ENCODE measurements at places on chromosomes 5 and 9.

DNA sequence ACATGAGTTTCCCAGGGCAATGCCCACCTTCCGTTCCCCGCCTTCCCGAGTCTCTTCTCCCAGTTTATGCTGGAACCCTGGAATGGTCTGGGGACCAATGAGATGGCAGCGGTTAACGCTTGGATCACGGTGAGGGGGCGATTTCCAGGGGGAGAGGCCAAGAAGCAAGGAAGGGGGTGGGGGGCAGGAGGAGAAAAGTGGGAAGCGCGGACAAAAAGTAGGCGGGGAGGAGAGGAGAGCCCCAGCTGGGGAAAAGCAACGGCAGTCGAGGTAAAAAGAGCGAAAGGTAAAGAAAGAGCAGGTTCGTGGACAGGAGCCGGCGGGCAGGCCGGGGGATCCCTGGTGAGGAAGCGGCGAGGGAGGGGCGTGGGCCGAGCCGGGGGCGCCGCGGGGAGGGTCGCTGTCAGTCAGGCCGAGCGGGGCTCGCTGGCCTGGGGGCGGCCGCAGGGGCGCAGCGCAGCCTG, 508 bp upstream of the SNCAIP start:
- DNase-seq = no peak

DNA sequence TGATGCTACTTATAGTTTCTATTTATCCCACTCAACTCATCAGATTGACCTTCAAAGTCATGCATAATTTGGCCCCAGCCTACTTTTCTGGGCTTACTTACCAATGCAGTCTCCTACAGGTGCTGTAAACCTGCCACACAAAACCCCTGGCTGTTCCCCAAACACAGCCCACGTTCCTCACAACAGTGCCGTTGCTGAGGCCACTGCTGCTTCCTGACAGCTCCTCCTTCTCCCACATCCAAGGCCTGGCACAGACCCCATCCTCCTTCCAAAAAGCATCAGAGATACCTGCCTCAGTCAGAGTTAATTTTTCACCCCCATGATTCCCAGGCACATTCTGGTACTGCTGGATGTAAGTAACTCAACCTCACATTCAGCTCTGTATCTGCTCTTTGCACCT, 68.1 kb upstream of the SIMC1 start:
- DNase-seq = no peak

- DNase-seq = no peak
Measured at GRCh38 chr5:162995568-162995967, 441.8 kb upstream of the CCNG1 start.

GRCh38 chr5:173139631-173140030, 4.7 kb upstream of the BNIP1 start:
- DNase-seq = no peak

DNA sequence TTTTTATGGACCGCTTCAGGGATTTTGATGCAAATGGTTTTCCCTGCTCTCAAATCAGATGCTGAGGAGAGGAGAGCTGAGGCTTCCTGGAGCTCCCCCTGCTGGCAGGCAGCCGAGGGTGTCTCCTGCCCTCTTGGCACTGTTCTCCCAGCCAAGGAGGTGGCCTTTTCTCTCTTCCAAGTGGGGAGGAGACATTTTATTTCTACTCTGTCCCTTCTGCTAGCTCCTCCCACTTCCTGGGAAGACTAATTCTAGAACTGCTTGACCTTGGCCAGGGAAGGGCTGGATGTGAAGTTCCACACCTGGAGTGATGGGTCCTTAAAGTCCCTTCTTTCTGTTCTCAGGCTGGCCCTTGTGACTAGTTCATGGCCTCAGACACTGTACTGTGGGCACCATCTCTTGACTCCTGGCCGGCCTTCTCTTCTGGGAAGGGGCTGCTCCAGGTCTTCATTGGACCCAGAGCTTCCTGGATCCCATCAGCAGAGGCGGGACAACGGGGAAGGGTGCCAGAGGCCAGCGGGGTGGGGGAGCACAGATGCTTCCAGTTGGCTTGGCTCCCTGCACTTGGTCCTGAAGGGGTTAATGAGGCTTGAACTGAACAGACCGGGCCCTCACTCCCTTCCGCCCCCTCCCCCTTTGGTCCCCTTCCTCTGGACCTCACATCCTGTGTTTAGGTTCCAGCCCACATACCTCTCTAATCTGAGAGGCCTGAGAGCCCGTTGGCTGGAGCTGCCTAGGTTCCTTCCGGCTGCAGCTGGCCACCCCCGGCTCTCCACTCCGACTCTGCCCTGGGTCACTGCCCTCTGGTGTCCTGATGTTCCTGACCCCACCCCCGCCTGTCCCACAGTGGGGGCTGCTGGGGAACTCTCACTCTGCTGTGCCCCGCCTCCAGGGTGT, 32.1 kb downstream of the PTPA start:
- DNase-seq = peak; percentile 60

GRCh38 chr5:100772548-100772947, 130.5 kb downstream of the ST8SIA4 start:
- DNase-seq = no peak

Measured in activated T-helper 9 cell treated with anti-CD3 and anti-CD28 coated beads, Interleukin-2, amount 50 U/mL, for 16 hours (primary cell).